CD4-positive, alpha-beta T cell (primary cell): ENCODE measurements at places on chromosomes 12 and 14. TPM values are rescaled to one million over a fixed set of nuclear protein-coding genes. Genes with fewer than 3 reads are reported as not detected.

GRCh38 chr12:121611306-121611705 lies 15.0 kb upstream of the ORAI1 start:
- DNase-seq, result no peak

DNA sequence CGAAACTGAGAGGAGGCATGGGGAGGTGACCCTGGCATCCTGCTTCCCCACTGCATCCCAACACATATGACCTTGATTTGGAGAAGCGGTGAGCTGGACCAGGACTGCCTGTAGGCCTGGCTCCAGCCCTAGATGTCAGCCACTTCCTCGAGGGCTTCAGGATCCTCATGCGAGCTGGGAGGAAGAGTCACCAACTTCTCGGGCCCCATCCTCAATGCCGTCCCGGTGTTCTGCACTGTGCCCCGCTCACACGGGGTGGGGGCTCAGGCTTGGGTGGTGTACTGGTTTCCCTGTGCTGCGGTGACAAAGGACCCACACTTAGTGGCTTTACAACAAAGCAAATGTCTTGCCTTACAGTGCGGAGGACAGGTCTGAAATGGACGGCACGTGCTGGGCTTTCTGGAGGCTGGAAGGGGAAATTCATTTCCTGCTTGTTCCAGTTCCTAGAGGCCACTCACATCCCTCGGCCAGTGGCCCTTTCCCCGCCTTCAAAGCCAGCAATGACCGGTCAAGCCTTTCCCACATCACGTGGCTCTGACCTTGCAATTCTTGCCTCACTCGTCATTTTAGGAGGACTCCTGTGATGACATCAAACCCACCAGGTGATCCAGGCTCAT lies 298.1 kb upstream of the RTL1 start:
- DNase-seq, result no peak

Gene LHX5
- not detected for total RNA-seq

- no peak for DNase-seq
These were observed 10.0 kb upstream of the NRIP2 start for GRCh38 chr12:2844786-2845185.

Gene FAM222A
- total RNA-seq, result 1.7 TPM

- DNase-seq, result no peak
These were observed 10.3 kb downstream of the GPRC5D start for GRCh38 chr12:12941450-12942350.

DNA sequence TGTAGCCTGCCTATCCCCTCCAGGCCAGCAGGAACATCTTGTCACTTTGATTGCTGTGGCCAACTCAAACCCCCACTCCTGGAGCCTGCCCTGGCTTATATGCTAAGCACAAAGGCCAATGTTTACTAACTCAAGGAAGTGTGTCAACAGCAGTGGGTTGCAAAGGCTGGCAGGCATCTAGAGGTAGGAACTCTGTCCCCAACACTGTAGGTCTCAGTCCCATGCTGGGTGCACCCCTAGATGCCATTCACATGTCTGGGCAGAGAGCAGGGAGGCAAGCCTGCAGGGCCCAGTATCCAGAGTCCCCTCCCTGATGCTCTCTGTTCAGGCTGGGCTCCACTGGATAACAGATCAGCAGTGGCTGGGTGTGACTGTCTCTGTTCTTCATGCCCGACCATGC lies 1.6 kb upstream of the HPD start:
- no peak for DNase-seq

Gene IKBIP
- 0.56 TPM for total RNA-seq

DNA sequence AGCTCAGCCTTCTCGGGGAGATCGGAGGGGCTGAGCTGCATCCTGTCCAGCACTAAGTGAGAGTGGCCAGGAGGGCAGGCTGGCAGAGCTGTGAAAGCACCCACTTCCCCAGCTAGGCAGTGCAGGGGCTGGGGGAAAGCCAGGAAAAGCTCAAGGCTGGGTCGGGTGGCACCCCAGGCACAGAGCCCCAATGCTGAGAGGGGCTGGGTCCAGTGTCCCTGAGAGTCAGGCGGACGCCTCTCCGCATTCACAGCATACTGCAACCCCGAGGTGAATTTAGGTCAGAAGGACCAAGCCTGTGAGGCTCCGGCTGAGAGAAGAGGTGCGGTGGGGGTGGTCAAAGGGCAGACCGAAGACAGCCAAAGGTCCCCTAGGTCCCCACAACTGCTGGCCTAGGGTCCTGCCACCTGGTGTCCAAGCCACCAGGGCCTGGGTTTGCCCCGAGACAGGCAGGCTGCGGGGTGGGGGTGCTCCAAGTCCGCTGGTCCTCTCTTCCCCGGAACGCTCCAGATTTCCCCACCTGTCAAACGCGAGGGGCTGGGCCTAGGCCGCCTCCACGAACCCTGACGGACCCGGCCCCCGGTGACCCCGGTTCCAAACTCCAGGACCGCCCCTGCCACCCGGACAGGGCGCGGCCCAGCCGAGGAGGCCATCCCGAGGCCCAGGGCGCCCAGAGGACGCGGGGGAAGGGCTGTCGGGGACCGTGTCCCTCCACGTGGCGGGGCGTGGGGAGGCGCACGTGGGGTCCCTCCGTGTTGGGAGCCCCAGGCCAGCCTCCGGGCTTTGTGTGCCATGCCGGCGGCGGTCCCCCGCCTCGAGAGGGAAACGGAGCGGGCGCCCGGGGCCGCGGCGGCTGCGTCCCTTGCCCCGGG lies 527 bp downstream of the CAMKK2 start:
- DNase-seq, result peak; percentile 12

GRCh38 chr12:11540615-11541310 lies 108.7 kb upstream of the ETV6 start:
- DNase-seq, result no peak

Gene RNASE3
- total RNA-seq, result not detected

GRCh38 chr12:1917172-1918070 lies 1.0 kb downstream of the CACNA2D4 start:
- no peak for DNase-seq
